ENCODE measurements at places on chromosomes 1 and 21.

DNA sequence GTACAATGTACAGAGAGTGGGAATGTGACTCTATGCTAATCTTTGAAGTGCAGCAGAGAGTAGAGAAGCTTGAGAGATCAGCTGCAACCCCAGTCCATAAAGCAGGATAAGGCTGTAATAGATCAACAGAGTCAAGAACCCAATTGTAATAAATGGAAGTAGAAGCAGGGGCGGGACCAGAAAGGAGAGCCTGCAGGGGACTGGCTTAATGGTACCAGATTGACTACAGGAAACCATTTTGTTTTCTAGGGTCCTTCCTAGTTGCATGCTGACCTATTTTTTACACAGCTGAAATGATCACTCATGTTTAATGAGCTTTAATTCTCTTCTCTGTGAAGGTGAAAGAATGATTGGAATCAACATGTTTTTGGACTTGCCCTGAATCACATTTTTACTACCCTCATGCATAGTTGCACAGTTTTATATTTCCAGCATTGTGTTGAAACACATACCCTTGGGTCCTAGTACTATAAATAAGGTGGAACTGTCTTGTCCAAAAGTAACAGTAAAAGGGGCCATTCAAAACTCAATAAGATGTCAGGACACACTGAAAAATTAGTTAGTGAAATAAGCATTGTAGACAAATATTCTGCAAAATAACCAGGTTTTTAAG is 69.8 kb downstream of the GPR88 start:
- DNase-seq = no peak

- no peak for DNase-seq
These were observed 18.8 kb downstream of the RNF220 start for GRCh38 chr1:44423591-44424537.

DNA sequence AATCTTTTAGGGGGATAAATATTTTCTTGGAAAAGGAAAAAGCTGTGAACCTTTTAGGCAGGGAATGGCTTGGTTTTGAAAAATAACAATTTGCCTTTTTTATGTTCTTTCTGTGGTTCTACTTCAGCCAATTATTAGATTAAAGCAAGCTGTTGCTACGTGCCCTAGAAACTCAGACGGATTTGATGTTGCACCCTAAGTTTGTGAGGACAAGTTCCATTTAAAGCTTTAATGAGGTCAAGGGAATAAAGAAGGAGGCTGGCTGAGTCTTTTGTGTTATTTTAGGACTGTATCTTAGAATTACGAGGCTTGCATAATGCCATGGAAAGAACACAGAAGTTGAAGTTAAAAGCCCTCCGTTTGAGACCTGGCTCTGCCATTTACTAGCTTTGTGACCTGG is 216.9 kb downstream of the NUF2 start:
- no peak for DNase-seq

DNA sequence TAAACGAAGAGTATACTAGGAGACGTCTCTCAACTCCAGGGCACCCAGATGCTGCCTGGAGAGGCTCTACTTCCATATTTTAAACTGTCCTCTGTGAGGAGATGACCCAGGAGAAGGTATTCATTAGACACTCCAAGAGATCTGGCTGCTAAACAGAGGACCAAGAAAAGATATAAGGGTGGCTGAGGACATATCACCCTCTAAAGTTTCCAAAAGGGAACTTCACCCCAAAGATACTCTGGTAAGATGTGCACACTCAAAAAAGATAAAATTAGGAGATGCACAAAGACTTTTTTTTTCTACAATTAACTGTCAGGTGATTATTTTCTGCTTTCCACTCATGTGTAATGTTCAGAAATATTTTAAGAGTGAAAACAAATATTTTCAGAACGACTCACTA is 1.4 kb downstream of the ZNF670 start:
- DNase-seq = no peak

- no peak for DNase-seq
These were observed 18.6 kb downstream of the NTPCR start for GRCh38 chr1:232968965-232969364.

GRCh38 chr1:101960142-101960541 is 36.6 kb downstream of the OLFM3 start:
- DNase-seq = no peak

DNA sequence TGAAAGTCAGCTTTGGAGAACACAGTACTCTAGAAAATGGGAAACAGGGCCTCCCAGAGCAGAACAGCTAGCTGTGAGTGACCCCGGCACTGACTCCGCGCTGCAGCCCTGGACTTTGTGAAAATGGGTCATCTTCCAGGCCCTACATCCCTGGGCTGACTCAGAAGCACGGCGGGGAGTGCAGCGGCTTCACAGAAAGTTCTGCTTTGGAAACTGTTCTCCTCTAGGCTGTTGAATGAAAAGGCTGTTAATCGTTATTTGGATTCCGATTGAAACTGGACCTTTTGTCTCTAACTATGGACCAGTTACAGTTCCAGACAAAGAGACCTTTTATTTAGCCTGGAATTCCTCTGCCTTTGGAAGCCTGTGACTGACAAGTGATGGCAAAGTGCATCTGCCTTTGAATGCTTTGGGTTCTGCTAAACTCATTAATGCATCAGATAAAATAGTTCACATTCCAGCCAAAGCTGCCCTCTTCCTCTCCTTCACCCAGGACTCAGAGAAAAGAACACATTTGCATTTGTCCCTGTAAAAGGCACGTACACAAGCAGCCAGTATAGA is 144.9 kb upstream of the HOOK1 start:
- no peak for DNase-seq

GRCh38 chr1:61101536-61101935 is 19.2 kb downstream of the NFIA start:
- no peak for DNase-seq

- DNase-seq = no peak
These were observed 1356.3 kb downstream of the KCNT2 start for GRCh38 chr1:195251900-195252299.

GRCh38 chr1:151158326-151158725 is 1.9 kb downstream of the TNFAIP8L2 start:
- DNase-seq = no peak

DNA sequence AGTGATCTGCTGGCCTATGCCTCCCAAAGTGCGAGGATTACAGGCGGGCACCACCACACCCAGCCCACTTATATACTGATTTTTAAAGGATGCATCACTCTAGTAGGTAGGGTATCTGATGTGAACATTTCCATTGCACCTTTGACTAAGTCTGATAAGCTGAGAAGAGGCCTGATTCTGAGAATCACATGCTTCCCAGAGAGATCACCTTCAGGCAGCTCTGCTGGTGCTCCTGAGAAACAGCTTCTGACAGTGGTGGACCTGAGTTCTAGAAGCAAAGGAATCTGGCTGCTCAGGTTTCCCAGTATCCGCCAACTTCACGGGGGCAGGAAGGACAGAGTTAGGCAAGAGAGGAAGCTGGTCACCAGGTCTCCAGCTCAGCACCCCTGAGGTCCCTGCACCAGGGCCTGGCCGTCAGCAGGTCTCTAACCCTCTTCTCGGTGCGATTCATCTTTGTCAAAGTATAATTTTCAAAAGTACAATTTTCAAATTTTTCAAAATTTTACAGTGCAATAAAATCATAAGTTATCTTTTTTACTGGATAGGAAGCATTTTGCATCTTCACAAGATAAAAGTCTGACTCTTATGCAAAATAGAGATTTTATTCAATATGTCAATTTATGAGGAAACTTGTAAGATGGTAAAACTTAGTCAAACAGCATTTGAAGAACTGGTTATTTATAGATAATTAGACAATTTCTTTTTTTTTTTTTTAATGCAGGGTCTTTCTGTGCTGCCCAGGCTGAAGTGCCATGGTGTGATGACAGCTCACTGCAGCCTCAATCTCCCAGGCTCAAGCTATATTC is 25.8 kb upstream of the MPZL1 start:
- no peak for DNase-seq

GRCh38 chr1:204376919-204377799 is 17.4 kb upstream of the PLEKHA6 start:
- DNase-seq = no peak

DNA sequence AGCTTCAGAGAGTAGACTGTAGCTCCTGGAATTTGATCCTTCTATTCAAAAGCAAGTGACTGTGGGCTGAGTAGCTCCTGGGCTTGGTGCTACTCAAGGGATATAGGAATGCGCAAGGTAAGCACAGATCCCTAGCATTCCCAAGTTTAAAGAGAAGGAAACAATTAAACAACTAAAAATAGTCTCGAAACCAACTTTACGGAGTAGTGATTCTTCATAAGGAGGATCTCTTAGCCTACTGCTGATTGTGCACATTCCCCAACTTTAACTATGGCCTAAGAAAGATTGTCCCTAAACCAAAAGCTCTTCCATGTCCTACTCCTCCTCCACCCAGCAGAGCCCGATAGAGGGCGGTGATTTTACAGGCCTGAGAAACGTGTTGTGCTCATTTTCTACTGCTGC is 226.5 kb upstream of the CAMK1G start:
- no peak for DNase-seq

DNA sequence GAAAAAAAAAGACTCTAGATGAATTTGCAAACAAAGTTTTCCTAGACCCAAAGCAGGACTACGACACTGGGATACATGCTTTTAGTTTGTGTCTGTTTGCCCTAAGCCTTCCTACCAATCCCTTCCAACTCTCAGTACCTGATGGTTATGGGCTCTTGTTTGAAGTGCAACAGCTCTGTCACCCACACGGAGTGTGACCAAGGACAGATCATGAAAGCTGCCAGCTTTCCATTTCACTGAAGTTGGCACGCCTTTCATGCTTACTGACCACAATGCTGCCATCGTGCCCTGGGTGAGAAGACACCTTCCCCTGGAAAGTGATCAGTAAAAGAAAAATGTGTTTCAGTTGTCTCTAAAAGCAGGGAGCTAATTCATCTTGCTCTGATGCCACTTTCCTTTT is 312.5 kb upstream of the PTBP2 start:
- DNase-seq = no peak

GRCh38 chr1:30490554-30491053 is 232.8 kb downstream of the MATN1 start:
- DNase-seq = peak; percentile 16

DNA sequence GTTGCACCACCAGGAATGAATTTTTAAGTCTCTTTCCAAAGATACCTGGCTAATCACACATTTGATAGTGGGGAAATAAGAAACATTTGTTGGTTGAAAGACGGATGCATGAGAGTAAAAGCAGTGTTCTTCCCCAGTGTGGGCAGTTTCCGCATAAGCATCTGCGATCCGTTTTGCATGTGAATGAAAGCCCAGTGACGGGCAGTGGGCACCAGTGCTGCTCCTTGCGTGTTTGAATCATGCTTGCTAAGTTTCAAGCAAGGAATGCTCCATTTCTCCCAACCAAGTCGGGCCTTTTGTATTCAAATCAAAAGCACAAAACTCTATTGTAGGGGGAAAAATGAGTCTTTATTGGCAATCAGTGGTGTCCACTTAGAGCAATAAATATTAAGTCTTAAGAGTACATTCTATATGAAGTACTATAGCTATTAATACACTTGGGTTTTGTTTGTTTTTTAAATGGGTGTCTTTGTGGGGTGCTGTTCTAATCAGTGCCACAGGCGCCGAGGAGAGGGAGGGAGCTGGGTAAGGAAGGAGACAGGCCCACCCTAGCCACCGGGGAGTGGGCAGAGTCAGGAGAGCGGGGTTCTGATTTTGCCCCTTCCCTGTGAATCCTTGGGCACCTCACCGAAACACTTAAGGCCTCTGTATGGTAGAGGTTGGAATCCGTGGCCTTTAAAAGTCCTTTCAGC is 750 bp upstream of the PTGFRN start:
- no peak for DNase-seq

DNA sequence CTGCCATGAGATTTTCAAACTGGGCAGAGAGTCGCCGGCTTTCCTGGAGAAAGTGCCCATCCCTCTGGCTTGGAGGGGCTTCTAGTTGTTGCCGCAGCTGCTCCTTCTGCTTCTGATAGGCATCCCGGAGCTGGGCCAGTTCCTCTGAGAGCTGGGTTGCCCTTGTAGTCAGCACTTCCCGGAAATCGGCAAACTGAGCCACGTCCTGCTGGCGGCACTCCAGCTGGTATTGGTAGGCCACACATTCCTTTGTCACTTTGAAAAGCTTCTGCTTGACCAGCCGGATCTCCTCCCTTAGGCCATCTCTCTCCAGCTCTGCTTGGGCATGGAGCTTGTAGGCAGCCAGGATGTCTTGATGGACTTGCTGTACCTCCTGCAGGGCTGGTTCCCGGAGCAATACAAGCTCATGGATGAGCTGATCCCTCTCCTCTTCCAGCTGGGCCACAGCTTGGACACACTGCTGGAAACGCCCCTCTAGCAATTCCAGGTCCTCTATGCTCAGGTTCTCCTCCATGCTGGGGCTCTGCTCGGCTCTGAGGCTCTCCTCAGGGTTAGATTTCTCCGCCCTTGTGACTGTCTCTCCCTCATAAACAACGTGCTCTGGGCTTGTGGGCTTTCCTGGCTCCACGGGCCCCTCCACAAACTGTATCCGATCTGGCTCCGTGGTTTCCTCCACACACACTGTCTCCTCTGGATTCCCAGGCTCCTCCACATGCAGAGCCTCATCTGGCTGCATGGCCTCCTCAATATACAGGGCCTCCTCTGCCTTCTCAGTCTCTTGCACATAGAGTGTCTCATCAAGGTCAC is 7.3 kb downstream of the SYNC start:
- no peak for DNase-seq

- no peak for DNase-seq
These were observed 291.6 kb downstream of the PLPP3 start for GRCh38 chr1:56287721-56288120.

GRCh38 chr1:54929700-54930099 is 42.7 kb upstream of the DHCR24 start:
- DNase-seq = no peak

DNA sequence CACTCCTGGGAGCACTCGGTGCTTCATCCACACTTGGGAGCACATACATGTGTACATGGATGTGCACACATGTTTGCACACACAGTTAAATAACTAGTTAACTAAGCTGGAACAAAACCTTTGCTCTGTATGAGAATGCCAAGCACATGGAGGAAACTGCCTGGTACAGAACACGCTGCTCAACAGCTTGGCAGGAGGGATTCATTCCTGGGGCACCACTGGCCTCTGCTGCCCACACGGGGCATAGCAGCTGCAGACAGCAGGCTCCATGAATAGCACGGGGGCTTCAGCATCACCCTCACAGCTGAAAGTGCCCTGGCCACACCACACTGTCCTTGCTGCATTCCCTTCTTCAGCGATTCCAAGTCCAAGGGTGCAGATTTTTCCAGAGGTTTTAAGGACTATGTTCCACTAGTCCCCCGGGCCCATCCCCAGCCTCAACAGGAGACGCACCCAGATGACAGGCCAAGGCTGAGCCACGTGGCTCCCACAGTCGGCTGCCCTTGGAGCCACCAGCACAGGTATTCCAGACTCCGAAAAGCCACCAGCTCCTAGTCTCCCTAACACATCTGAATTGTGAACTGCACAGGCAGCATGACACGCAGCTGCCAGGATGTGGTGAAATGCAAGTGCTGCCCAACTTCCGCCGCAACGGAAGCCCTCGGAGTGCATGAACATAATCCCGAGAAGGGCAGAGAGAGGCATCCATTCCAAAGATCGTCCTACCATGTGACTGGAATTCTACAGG is 16.9 kb downstream of the NPHP4 start:
- peak; percentile 27 for DNase-seq

DNA sequence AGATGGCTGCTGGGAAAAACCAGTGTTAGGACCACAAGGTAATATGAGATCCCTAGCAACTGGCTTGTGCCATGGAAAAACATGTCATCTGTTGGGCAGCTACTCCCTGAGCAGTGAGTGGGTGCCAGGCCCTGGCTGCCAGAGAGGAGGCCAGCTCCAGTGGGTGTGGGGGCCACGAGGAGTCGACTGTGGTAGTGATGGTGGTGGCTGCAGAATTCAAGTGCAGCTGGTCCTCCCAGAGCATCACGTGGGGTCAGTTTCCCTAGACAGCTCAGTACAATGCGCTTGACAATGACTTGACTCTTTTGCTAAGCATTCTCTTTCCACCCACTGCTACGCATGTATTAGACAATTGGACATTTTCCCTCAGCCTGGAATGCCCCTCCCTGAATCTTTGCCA is 14.5 kb upstream of the CDC42 start:
- DNase-seq = no peak
